Activated T-helper 1 cell treated with anti-CD3 and anti-CD28 coated beads, Interleukin-2, amount 50 U/mL, for 16 hours (primary cell): ENCODE measurements at places on chromosomes 7 and 10.
A peak's percentile ranks its signal among the peaks of the same experiment; 100 is the strongest.

DNA sequence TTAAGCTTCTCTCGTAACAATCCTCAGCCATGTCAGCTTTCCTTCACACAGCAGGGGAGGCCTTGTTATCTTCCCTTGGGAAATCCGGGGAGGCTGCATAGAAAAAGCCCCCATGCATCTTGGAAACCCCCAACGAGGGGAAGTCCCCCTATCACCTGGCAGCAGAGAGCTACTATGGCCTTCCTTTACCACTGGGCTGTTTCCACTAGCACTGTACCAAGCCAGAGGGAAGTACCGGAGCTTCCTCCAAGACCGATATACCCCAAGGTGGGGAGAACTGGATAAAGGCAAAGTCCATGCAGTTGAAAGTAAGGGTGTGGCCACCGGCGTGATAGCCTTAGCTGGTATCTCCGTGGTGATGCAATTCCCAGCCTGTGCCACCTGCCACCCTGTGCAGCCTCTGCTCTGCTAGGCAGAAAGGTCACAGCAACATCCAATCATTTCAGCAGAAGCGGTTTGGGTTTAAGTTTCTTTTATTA, 4.4 kb upstream of the CLIP2 start:
- DNase-seq = no peak

DNA sequence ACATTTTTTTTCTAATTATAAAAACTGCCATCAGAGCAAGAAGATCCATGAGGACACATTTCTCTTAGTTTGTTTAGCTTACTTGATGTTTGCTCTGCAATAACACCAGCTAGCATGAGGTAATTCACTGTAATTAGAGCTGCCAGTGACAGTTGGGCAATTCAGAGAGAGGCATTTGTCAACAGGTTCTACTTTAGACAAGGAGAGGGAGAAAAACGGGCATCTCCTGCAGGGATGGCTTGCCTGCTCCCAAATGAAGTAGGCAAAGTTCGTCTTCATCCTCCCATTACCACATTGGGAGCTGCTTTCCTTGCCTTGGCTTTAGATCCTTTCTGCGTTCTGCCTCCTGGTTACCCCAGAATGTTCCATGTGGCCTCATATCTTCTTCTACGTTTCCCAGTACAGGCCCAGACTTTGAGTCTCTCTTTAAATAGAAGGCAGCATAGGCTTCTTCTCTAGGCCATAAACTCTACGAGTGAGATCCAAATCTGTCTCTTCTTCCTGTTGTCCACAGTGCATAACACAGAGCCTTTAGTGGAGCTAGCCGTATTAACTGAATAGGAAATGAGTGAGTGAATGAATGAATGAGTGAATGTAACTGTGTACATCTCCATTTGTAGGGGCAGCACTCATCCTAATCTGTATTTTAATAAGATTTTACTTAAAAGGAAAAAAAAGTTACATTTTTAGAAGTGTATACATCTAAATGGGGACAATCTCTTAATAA, 21.2 kb downstream of the ASB15 start:
- DNase-seq = no peak

DNA sequence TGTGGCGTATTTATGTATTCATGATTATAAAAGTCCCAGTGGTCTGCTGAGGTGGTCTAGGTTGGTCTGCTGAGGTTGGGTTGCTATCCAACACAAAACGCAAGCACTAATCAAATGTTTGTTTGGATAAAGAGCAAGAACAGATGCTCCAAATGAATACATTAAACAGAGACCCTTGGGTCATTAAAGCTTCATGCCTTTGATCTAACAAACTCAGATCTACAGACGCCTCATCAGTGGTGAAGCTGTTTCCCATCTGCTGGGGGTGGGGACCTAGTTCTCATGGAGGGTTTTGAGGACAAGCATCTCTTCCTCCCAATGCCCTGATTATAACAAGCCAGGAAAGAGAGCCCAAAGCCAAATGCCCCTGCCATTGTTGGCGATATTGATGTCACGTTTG, 786.7 kb downstream of the NRG3 start:
- no peak for DNase-seq

GRCh38 chr7:149865437-149865836, 8.3 kb upstream of the ATP6V0E2 start:
- peak; percentile 43 for DNase-seq

DNA sequence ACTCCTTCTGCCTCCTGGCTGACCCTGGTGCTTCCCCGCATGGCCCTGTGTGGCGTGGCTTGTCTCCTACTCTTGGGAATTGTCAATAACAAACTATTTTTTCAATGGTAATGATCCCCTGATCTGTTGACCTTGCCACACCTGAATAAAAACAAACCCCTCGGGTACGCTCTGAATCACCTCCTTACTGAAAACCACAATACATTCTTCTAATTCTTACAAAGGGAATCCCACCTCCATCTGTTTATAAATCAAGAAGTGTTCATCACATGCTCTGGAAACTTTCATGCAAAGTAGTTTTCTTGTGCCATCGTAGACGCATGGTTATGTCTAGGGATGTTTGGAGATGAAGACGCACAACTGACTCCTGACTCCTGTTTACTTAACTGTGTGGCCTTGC, 245.8 kb downstream of the FRMD4A start:
- DNase-seq = no peak

DNA sequence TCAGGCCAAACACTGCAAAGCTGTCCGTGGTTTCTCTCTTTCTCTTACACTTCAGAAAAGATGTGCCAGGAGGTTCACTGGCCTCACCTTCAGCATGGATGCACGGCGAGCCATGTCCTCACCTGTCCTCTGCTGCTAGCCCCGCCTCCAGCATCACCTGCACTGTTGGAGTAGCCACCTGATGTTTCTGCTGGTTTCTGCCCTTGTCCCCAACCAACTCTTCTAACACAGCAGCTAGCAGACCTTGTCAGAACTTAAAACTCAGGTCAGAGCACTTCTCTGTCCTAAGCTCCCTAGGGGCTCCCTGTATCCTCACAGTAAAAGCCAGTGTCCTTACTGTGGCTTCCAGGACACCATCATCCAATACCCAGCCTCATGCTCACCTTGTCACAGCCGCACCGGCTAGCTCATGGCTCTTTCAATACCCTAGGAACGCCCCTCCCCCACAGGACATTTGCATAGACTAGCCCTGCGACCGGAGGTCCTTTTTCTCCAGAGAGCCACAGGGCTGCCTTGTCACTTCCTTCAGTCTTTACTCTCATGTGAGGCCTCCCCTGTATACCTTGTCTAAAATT, 15.2 kb downstream of the PALD1 start:
- DNase-seq = no peak

- no peak for DNase-seq
Measured at GRCh38 chr7:122595885-122596284, 103.0 kb downstream of the RNF133 start.

DNA sequence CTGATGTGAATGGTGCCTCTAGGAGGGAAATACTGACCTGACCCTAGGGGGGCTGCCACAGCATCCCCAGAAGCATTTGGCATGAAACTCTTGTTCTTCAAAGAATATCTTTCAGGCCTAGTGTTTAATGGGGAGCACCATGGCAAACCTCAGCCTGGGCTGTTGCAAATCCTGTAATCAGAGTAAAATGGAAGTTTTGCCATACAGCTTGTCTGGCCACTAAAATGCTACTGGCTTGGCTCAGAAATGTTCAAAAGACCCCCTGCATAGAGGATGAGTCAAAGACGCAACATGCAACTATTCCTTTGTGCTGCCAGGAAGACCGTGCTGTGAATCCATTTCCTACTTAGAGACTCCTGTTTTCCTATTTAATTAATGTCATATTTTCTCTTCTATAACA, 26.7 kb downstream of the HECW1 start:
- DNase-seq = no peak

- DNase-seq = no peak
Measured at GRCh38 chr10:93820434-93820833, 62.7 kb downstream of the LGI1 start.

- no peak for DNase-seq
Measured at GRCh38 chr7:39987641-39988347, 37.7 kb downstream of the CDK13 start.

- no peak for DNase-seq
Measured at GRCh38 chr7:66119245-66119850, 4.7 kb downstream of the CRCP start.

DNA sequence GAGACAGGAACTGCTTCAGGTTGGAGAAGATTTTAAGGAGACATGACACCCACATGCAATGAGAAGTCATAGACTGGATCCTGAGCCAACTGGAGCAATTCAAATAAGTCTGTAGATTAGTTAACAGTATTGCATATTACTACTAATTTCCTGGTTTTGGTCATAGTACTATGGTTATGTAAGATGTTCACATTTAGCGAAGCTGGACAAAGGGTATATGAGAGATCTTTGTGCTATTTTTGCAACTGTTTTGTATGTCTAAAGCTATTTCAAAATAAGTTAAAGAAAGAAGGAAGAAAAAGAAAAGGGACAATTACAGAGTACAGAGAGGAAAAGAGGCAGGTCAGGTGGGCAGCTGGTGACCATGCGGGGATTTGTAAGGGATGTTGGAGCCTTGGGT, 116.5 kb upstream of the SVIL start:
- no peak for DNase-seq

DNA sequence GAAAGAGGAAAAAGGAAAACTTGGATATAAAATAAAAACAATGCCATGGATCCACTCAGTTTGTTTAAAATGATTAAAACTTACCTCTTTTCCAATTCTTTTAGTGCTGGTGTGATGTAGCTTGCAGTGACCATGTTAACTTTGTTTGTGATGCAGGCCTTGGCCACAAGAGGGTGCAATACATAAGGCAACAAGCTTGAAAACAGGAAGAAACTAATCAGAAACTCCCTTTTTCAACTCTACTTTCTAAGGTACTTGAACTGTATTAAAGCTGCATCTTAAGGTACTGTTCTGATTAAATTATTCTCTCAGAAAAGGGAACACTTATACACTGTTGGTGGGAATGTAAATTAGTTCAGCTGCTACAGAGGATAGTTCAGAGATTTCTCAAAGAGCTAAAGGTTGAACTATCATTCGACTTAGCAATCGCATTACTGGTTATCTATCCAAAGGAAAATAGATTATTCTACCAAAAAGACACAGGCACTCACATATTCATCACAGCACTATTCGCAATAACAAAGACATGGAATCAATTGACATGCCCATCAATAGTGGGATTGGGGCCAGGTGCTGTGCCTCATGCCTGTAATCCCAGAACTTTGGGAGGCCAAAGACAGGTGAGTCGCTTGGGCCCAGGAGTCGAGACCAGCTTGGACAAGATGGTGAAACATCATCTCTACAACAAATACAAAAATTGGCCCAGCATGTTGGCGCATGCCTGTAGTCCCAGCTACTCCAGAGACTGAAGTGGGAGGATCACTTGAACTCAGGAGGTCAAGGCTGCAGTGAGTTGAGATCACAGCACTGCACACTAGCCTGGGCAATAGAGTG, 50.9 kb downstream of the AASS start:
- DNase-seq = peak; percentile 4

DNA sequence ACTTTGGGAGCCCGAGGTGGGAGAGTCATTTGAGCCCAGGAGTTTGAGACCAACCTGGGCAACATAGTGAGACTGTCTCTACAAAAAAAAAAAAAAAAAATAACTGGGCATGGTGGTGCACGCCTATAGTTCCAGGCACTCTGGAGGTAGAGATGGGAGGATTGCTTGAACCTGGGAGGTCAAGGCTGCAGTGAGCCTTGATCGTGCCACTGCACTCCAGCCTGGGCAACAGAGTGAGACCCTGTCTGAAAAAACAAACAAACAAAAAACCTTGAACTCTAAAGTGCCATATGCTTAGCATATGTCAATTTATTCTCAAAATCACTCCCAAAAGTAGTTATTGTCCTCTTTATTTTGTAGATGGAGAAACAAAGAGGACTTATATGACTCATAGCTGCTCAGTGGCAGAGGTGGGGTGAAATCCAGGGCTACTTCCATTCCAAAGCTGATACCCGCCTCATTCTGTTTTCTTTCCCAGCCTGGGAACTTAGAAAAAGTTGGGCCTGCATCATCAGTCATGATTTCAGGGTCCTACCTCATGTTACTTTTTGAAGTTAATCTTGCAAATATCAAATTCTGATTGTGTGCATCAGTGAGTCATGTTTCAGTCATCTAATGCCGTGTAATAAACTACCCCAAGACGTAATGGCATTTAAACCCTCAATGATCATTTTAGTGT, 13.3 kb downstream of the DHTKD1 start:
- DNase-seq = no peak

- no peak for DNase-seq
Measured at GRCh38 chr10:66833861-66834260, 92.0 kb upstream of the LRRTM3 start.

DNA sequence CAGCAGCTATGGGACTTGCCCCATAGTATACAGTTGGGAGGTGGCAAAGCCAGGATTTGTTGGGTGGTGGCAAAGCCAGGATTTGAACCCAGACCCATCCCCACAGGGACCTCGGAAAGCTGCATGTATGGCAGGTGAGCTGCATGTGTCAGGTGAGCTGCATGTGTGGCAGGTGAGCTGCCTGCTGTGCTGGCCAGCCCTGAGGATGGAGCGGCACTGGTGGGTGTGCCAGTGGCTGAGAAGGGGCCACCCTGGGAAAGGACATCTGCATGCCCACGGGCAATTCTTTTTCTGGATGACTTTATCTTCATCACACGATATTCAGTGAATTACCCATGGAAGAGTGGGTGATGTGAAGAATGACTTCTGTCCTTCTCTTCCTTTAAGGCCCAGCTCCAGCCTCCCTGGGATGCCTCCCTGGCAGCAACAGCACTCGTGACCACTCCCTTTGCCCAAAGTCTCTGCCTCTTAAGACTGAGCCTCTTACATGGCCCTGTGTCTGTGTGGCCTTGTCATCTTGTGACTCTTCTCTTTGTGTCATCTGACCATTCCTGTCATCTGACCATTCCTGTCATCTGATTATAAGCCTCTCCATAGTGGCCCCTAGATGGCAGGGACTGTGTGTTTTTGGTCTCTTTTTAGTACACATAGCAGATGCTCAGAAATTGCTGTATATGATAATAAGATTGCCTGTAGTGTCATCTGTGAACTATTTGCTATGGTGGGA, 25.0 kb downstream of the CLEC2L start:
- no peak for DNase-seq

GRCh38 chr10:74290708-74291107, 139.7 kb downstream of the ADK start:
- no peak for DNase-seq

GRCh38 chr10:500876-501275, 188.6 kb downstream of the DIP2C start:
- no peak for DNase-seq

GRCh38 chr7:39406467-39406866, 159.7 kb upstream of the YAE1 start:
- DNase-seq = no peak

DNA sequence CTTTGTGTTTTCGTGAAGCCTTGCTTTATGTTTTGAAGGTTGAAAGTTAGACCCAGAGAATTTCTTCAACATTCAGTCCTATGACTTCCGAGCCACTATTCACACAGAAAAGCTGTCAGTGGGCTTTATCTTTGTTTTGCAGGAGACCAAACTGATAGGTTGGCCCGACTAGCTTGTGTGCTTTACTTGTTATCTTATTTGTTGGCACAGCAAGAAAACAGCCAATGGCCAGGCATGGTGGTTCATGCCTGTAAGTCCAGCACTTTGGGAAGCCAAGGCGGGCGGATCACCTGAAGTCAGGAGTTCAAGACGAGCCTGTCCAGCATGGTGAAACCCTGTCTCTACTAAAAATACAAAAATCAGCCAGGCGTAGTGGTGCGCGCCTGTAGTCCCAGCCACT, 16.0 kb upstream of the GDI2 start:
- no peak for DNase-seq

- DNase-seq = no peak
Measured at GRCh38 chr10:62844280-62845011, 28.3 kb upstream of the EGR2 start.
